ENCODE measurements at places on chromosomes 13 and 19.

- no peak for DNase-seq
These were observed at the start of gene KHSRP for GRCh38 chr19:6424195-6424938. TSS of gene KHSRP (minus strand) at chr19:6424811. CDS start at chr19:6424701, 110 bp downstream.

GRCh38 chr19:8515317-8515716 is 1.4 kb upstream of the ZNF414 start:
- DNase-seq, result no peak

- DNase-seq, result peak; percentile 22
These were observed 26.9 kb downstream of the ZNF846 start for GRCh38 chr19:9741476-9742171.

DNA sequence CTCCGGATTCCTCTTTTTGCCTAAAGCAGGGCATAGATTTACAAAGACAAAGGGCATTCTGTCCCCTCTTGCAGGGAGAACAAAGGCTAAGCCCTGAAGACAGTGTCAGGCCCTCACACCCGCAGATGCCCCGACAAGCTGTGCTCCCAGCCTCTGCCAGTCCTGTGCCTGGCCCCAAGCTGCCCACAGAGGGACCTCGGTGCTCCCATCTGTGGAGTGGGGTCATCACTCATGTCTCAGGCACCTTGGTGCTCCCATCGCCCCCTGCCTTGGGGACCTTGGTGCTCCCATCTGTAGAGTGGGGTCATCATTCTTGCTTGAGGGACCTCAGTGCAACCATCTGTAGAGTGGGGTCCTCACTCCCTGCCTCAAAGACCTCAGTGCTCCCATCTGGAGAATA is 24.3 kb downstream of the C13orf46 start:
- DNase-seq, result no peak

- DNase-seq, result no peak
These were observed 1449.3 kb downstream of the SLITRK1 start for GRCh38 chr13:82432949-82433348.

GRCh38 chr19:18109733-18110608 is 12.4 kb downstream of the MAST3 start:
- DNase-seq, result peak; percentile 44

DNA sequence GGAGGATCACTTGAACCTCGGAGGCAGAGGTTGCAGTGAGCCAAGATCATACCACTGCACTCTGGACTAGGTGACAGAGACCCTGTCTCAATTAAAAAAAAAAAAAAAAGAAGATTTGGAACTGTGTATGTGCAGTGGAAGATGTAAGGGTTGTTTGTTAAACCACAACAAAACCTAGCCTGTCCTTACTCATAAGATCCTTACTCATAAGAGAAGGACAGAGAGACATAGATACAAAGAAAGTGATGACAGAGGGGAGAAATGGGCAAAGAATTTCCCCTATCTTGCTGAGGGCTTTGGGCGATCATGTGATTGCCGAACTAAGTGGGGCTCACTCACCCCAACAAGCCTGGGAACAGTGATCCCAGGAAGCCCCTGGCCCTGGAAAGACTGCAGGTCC is 7.9 kb downstream of the ITPKC start:
- no peak for DNase-seq

- no peak for DNase-seq
These were observed 6.1 kb upstream of the IFNL4 start for GRCh38 chr19:39254531-39255345.

DNA sequence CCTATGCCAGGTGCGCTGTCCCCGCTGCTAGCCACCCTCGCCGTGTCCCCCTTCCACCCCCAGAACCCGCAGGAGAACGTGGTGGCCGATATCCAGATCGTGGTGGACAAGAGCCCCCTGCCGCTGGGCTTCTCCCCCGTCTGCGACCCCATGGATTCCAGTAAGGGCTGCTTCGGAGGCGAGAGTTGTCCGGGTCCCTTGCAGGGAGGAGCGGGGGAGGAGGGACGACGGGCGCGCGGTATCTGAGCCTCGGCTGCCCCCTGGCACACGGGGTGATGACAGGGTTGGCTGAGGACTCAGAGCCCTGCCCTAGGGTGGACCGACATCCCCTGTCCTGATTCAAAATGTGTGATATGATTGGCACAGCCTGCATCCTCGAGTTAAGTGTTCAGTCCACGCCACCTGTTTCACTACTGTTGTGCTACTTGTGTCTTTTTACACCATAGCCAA is 653 bp downstream of the MVB12A start:
- no peak for DNase-seq

DNA sequence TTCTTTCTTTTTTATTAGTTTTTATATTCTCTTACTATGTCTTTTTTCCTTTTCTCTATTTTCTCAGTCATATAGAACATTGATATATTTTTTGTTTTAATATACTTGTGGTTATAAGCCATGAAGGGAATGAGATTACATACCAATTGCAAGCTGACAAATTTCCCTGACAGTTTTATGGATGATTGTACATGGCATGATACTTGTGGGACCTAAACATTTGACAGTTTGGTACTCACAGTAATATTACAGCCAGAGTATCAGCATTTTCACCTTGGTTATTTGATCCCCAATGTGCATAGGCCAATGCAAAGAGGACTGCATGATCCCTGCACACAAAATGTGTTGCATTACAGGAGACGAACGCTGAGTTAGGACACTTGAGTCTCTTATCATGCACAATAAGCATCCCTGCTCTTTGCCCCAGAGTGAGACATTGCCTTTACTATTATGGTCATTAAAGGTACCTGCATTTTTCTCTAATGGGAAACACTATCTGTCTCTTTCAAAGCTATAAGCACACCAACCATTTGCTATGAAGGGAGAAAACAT is 713.4 kb upstream of the PCDH20 start:
- DNase-seq, result no peak

GRCh38 chr13:56886398-56886797 is 254.3 kb upstream of the PRR20A start:
- no peak for DNase-seq

GRCh38 chr19:7989071-7989575 is 16.3 kb downstream of the ELAVL1 start:
- DNase-seq, result no peak

Measured in LoVo (cell line).